Pericardium fibroblast (primary cell): ENCODE measurements at places on chromosomes 2 and 18. TPM values are rescaled to one million over a fixed set of nuclear protein-coding genes. Genes with fewer than 3 reads are reported as not detected.

The RBKS gene
- 1.6 and 1.7 TPM in 2 replicates for total RNA-seq

The TSHZ1 gene
- total RNA-seq, result 6.2 and 13.4 TPM in 2 replicates

The XDH gene
- total RNA-seq, result not detected in 2 replicates

The ZNF397 gene
- total RNA-seq, result 6.4 and 9.1 TPM in 2 replicates

The GAREM1 gene
- 4.4 and 7.4 TPM in 2 replicates for total RNA-seq

The TCF7L1 gene
- total RNA-seq, result 2.1 and 3.0 TPM in 2 replicates

The ACSL3 gene
- total RNA-seq, result 48.1 and 99.5 TPM in 2 replicates

The GCG gene
- not detected in 2 replicates for total RNA-seq

The PRKAG3 gene
- not detected in 2 replicates for total RNA-seq

The RNF149 gene
- total RNA-seq, result 29.4 and 39.4 TPM in 2 replicates

The MROH2A gene
- not detected in 2 replicates for total RNA-seq

The MARCHF4 gene
- 0.94 and 7.8 TPM in 2 replicates for total RNA-seq

The IL1F10 gene
- not detected in 2 replicates for total RNA-seq

The MERTK gene
- 0.68 and 2.0 TPM in 2 replicates for total RNA-seq

The MSTN gene
- total RNA-seq, result under 0.01 TPM in 1 of 2 replicates, not detected in the other
